ENCODE measurements at places on chromosomes 3 and 15.
A peak's percentile ranks its signal among the peaks of the same experiment; 100 is the strongest.

DNA sequence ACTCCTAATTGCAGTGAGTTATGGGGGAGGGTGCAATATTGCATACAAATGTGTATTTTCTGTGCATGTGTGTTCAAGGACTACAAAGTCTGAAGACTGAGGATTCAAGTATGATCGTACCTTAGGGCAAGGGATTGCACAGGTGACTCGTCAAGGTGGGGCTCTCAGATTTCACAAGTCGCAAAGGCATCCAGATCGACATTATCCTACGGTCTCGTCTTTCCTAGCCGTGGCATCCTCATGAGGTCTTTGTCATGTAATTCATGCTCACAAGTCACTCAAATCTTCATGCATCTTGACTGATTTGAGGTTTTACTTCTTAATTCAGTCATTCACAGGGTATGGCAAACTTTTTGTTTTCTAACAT is 191.4 kb upstream of the HES1 start:
- DNase-seq = no peak

DNA sequence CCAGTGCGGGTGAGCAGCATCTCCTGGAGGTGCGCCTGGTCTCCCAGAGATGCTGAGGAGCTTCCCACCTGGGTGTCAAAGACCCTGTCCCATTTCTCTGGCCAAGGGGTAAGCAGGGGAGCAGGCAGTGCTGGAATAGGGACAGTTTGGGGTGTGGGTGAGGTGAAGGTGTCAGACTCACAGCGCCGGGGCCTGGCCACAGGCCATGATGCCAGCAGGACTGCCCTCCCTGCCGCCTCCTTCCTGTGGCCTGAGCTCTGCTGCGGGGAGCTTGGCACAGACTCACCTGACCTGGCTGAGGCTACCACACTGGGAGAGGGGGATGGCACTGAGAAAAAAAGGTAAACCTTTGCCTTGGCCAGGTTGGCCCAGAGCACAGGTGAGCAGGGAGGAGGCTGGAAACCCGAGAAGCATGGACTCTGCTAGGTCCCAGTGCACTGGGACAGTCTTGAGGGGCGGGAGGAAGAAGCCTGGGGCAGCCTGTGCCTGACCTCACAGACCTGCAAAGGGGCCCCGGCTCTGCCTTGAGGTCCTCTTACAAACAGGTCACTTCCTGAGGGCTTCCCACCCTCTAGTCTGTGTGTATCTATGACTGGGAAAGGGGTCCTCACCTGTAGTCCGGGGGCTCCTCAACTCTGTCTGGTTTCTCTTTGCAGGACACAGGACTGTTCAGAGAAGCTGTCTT is 28.2 kb downstream of the GRAMD2A start:
- DNase-seq = no peak

GRCh38 chr3:170992854-170993253 is 33.7 kb downstream of the SLC2A2 start:
- DNase-seq = no peak

DNA sequence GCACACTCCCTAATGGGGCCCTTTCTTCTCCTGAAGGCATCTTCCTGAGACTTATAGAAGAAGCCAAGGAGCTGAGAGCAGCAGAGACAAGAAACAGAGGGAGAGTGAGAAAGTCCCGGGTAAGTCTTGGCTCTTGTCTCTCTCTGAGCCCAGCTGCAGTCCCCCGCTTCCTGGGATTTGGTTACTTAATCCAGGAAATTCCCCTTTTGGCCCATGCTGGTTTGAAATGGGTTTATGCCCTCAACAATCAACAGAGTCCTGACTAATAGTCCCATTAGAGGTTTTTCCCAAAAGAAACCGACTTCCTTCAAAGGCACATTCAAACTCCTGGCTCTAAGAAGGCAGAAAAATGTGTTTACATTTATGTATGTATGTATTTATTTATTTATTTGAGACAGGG is 22.0 kb downstream of the TMEM158 start:
- DNase-seq = no peak

GRCh38 chr15:81914734-81915256 is 131.0 kb downstream of the MEX3B start:
- no peak for DNase-seq

GRCh38 chr3:99925584-99926230 is 108.0 kb downstream of the CMSS1 start:
- no peak for DNase-seq

DNA sequence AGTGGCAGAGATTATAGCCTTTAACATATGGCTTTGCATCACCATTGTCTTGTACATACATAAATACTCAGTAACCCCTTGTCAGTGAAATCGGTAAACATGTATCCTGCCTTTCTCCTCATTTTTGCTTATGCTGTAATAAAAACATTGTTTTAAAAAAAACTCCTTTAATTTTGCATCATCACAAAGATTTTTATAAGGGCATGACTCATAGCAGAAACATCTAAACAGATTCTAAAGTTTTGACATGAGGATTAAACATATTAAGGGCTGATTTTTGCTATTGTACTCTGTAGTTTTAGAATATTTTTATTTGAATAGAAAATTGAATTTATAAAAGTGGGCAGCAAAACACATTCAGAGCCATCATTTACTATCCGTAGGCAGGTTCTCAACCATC is 275.9 kb downstream of the ZIC4 start:
- no peak for DNase-seq

GRCh38 chr3:115785782-115786181 is 162.5 kb downstream of the GAP43 start:
- DNase-seq = no peak

GRCh38 chr15:57789225-57789624 is 82.7 kb downstream of the POLR2M start:
- no peak for DNase-seq

GRCh38 chr15:60020736-60021135 is 16.6 kb downstream of the FOXB1 start:
- no peak for DNase-seq

GRCh38 chr3:126956361-126956760 is 26.6 kb upstream of the PLXNA1 start:
- DNase-seq = no peak

GRCh38 chr3:14565868-14566588 is 25.9 kb upstream of the GRIP2 start:
- no peak for DNase-seq

GRCh38 chr15:25408428-25408827 is 30.4 kb downstream of the UBE3A start:
- DNase-seq = no peak

- DNase-seq = no peak
Observed at GRCh38 chr3:27715454-27715806, 6.7 kb downstream of the EOMES start.

- DNase-seq = no peak
Observed at GRCh38 chr15:82894971-82895520, 57.5 kb downstream of the HOMER2 start.

DNA sequence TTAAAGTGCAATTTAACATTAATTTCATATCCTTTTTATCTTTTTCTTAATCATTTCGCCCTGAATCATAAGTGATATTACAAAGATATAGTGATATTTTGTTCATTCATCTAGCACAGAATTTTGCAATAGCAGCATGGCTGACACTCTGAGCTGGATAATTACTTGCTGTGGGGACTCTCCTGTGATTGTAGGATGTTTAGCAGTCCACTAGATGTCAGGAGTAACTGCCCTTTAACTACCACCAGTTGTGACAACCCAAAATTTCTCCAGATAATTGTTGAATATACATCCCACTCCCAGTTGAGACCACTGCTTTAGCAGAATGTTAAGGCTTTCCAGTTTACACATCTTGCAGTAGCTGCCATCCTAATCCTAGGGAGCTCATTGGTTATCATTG is 196.8 kb upstream of the MBNL1 start:
- peak; percentile 10 for DNase-seq

GRCh38 chr3:108334701-108335100 is 38.4 kb downstream of the HHLA2 start:
- DNase-seq = no peak

DNA sequence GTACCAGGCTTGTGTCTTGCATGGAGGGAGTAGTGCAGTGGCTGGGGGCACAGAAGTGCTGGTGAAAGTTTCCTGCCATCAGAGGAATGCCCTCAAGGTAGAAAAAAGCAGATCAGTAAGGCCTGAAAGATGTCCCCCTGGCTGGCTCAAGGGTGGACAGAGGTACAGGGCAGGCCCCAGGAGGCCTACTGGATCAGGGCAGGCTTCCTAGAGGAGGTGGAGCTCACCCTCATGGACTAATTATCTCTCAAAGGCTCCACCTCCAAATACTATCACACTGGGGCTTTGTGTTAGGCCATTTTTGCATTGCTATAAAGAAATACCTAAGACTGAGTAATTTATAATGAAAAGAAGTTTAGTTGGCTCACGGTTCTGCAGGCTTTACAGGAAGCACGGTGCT is 7.8 kb downstream of the SPSB4 start:
- DNase-seq = no peak

- no peak for DNase-seq
Observed at GRCh38 chr3:31055757-31056156, 161.3 kb upstream of the GADL1 start.

- DNase-seq = no peak
Observed at GRCh38 chr3:65538101-65538500, 500.6 kb downstream of the MAGI1 start.

DNA sequence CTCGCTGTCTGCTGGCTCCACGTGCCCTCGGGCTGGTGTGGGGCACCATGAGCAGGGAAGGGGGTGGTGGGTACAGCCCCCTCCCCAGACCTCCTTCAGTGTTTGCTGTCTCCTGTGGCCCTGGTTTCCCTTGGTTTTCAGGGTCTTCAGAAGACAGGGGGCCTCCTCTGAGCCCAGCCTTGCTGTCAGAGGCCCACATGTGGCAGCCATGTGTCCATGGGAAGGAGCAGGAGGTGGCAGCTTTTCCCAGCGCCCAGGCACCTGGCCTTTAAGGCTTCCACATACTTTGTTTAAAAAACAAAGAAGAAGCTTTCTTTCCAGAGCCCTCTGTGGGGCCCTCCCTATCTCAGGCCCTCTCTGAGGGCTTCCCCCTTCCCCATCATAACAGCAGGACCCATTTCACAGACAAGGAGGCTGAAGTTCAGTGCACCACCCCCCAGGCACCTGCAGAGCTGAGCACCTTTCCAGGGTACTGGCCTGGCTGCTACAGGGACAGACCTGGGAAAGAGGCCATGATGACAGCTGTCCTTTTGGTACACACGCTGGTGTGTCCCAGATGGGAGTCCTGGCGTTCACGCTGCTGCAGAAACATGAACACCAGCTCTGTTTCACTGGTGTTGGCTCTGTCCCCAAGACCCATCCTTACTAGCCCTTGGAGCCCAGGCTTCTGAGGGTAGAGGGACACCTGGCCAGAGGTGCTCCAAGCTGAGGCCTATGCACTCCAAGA is 73.7 kb downstream of the DNAJB8 start:
- no peak for DNase-seq

DNA sequence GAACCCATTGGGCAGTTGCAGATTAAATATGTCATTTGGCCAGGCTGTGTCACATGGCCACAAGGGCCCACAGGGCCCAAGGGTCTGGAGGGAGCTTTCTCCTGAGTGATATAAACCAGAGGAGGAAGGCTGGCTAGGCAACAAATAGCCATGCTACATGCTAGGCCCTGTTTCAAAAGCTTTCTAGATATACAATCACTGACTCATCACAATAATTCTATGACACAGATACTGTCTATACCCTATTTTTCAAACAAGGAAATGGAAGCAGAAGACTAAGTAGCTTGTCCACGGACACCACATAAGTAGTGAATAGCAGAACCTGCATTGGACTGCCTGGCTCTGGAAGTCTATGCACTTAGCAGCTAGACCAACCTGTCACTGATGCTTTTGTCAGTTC is 625.4 kb downstream of the NTRK3 start:
- no peak for DNase-seq

GRCh38 chr3:23826382-23827064 is 20.8 kb downstream of the UBE2E1 start:
- DNase-seq = no peak

GRCh38 chr3:73633916-73634344 is 9.2 kb upstream of the PDZRN3 start:
- DNase-seq = no peak

DNA sequence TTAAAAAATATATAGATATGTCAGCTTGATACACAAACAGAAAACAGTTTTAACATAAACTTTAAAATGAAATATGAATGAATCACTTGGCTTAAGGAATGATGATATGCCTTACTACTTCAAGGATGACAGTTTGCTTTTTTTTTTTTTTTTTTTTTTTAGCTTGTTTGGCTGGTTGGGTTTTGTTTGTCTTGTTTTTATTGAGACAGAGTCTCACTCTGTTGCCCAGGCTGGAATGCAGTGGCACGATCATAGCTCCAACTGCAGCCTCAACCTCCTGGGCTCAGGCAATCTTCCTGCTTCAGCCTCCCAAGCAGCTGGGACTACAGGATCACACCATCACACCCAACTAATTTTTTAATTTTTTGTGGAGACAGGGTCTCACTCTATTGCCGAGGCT is 14.5 kb downstream of the LRRC2 start:
- no peak for DNase-seq

DNA sequence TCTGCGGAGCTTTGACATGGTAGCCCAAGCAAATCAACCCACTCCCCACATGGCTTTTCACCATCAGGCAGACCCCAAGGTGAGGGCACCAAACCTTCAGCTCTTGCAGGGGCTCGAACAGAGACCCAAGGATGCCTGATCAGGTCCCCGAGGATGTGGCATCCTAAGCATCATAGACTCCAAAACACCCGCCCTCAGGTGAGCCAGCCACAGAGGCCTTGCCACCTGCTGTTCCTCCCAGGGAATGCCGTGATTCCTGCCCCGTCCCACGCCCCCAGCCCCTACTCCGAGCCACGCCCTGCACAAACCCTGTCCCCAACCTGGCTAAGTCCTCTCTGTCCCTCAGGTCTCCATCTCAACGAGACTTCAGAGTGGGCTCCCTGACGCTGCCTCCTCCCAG is 34.7 kb upstream of the SLC41A3 start:
- no peak for DNase-seq

DNA sequence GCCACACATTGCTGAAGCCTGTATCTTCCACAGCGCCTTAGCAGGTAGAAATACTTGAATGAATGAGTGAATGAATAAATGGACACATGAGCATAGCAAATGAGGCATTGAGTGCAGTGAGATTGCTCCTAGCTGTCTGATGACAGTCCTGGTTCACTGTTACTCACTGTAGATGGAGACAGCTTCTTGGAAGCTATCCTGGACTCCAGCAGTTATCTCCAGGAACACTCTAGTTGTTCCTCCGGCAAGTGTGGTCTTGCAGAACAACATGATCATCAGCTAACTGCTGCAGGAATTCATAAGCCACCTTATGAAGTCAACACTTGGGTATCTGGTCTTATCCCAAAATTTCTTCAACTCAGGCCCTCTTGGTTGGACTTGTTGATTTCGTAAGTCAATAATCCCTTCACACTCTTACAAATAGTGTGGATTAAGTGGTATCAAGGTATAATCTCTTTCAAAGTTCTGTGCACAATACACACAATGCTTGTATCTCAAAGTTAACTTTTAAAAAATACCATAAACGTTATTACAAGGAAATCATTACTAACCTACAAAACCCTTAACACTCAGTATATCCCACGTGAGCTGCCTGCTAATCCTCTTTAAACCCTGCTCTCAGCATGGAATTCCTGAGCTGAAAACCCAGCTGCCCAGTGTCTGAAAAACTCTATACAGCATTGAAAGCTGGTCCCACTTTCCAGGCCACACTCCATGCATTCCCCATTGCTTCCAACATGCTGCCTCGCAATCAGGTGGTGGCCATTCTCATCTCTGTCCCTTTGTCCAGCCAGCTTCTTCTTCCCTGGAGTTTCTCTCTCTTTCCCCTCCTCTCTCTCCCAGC is 14.4 kb upstream of the ZBTB38 start:
- DNase-seq = no peak

GRCh38 chr3:33989229-33989628 is 190.8 kb downstream of the PDCD6IP start:
- DNase-seq = no peak

GRCh38 chr3:150581174-150581573 is 21.9 kb upstream of the SELENOT start:
- DNase-seq = no peak

Measured in epithelial cell of proximal tubule (primary cell).